Activated naive CD8-positive, alpha-beta T cell treated with anti-CD3 and anti-CD28 coated beads, Interleukin-2, amount 10 ng/mL, durations not matched to agents 7 days and 5 days (primary cell): ENCODE measurements at places on chromosomes 3 and 15. TPM values are rescaled to one million over a fixed set of nuclear protein-coding genes. Genes with fewer than 3 reads are reported as not detected.

GRCh38 chr3:195468391-195468776, 25.6 kb upstream of the ACAP2 start:
- H3K27ac ChIP-seq = peak overlapping the region; percentile 73
- peaks cover 8% of the 10 kb centered on the region for H3K4me1 ChIP-seq
- DNase-seq = no peak

DNA sequence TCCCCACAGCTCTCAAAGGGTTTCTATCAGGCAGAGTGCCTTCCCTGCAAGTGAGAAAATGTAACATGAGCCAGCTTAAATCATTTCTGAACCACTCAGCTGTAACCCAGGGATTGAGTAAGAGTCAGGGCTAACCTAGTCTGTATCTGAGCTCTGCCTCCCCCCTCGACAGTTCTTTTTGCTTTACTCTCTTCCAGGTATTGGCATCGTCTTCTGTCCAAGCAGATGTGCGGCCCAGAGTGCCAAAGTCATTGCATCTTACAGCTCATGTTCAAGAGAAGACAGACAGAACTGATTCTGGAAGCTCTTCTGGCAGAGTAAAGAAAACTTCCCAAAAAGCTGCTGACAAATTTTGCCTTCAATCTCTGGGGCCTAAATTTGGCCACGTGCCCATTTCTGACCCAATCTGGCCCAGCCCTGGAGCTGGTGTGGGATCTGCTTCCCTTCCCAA, 74.8 kb downstream of the ABHD5 start:
- H3K27me3 ChIP-seq = peaks cover 9% of the 10 kb centered on the region
- H3K4me3 ChIP-seq = no peak overlapping the region
- no peaks in the 10 kb centered on the region for H3K36me3 ChIP-seq
- H3K27ac ChIP-seq = no peak overlapping the region
- no peak for DNase-seq
- H3K4me1 ChIP-seq = peaks cover 10% of the 10 kb centered on the region

DNA sequence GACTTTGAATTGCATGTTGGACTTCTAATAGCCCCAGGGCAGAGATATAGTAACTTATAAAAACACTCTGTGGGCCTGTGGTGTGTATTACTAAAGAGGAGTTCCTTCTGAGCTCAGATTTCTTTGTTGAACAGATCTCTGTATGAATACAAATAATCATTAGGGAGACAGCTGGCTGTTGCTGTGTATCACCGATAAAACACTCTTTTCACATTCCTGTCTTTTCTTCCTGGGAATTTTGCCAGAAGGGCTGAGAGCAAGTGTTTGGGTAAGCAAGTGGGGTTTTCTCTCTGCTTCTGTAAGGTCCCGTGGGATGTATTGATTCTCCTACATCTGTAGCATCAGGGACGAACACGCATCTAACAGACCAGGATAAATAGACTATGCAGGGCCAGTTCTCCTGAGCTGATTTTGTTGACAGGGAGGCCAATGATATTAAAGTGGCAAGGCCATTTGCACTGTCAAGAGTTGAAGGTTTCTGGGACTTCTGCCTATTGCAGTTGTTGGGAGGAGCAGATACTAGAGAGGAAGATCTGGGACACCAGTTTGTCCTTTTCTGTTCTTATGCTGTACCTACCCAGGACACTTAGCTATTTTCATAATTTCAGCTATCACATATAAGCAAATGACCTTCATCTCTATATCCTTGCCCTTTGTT, 225.9 kb upstream of the CD96 start:
- H3K4me3 ChIP-seq = no peak overlapping the region
- peaks cover 13% of the 10 kb centered on the region for H3K36me3 ChIP-seq
- peaks cover 26% of the 10 kb centered on the region for H3K4me1 ChIP-seq
- no peaks in the 10 kb centered on the region for H3K27me3 ChIP-seq

DNA sequence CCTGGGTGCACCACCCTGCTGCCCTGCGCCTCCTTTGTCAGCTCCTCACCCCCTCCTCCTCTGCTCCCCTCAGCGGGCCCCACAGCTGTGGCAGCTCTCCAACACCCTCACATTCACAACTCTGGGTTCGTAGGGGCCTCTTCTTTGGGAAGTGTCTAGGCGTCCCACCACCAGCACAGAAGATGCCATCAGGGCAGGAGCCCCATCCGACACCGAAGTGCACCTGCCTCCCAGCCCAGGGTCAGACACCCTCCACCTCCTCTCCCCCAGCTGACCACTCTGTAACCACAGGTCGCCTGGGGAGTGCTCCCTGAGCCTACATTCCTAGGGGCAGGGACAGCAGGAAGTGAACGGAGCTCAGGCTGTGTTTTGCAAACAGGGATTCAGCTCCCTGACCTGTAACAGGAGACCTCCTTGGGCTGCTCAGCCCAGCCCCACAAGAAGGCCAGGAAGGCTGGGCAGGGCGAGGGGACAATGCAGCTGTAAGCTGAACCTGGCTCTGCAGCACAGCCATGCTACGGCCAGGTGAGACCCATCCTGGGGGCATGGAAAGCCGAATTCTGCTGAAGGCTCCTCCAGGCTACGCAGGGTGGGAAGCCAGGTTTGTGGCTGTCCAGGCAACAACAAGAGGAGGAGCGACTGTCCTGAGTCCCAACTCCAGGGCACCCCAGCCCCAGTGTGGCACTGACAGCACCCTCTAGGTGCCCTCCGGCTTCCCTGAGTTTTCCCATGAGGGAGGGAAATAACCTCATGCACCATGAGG, 269.0 kb downstream of the GOLGA6L6 start:
- H3K27ac ChIP-seq = no peak overlapping the region
- no peaks in the 10 kb centered on the region for H3K4me1 ChIP-seq
- no peaks in the 10 kb centered on the region for H3K27me3 ChIP-seq
- no peaks in the 10 kb centered on the region for H3K36me3 ChIP-seq
- H3K4me3 ChIP-seq = no peak overlapping the region

DNA sequence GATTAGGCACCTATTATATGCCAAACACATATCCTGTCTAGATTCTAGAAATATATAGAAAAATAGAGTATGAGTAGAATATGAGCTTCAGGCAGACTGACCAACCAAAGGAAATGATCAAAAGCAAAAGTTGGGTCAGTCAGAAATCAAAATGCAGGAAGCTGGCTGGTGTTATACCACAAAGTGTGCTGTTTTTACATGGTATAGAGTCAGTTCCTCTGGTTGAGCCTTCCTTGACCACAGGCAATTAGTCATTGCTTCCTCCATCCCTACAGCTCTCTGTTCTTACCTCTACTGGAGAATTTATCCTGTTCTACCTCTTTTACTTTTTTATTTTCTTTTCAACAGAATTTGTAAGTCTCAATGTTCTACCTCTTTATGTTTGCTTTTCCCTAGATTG, 149.8 kb downstream of the TMCO5A start:
- H3K4me3 ChIP-seq = peak overlapping the region; percentile 35
- H3K27me3 ChIP-seq = peaks cover 42% of the 10 kb centered on the region
- no peak overlapping the region for H3K27ac ChIP-seq
- H3K36me3 ChIP-seq = no peaks in the 10 kb centered on the region

DNA sequence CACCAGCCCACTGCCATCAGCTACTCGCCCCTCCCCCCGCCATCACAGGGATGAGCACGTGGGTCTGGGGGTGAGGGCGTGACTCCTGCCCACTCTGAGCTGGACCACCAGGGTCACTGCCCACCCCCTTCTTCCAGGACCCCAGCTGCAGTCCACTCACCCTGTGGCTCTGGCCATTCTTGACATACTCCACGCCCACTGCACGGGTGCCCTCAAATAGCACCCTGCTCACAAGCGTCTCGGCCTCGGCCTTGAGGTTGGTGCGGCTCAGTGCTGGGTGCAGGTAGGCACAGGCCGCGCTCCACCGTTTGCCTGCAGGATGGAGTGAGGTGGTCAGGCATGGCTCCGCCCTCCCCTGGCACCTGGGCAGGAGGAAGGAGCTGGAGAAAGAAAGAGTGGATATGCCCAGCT, 23.9 kb downstream of the CHDH start:
- no peak overlapping the region for H3K4me3 ChIP-seq
- no peak for DNase-seq
- peaks cover 20% of the 10 kb centered on the region for H3K27me3 ChIP-seq
- H3K36me3 ChIP-seq = no peaks in the 10 kb centered on the region

The SEC22A gene
- 13.3 TPM for total RNA-seq

The DNAJA4 gene
- 26.0 TPM for total RNA-seq

The PGBD4 gene
- 4.5 TPM for total RNA-seq

The GABRR3 gene
- not detected for total RNA-seq

The LRRC31 gene
- not detected for total RNA-seq

The UPK1B gene
- total RNA-seq = not detected

The HRG gene
- not detected for total RNA-seq
